ENCODE measurements at places on chromosomes 3 and 15.
A peak's percentile ranks its signal among the peaks of the same experiment; 100 is the strongest.

DNA sequence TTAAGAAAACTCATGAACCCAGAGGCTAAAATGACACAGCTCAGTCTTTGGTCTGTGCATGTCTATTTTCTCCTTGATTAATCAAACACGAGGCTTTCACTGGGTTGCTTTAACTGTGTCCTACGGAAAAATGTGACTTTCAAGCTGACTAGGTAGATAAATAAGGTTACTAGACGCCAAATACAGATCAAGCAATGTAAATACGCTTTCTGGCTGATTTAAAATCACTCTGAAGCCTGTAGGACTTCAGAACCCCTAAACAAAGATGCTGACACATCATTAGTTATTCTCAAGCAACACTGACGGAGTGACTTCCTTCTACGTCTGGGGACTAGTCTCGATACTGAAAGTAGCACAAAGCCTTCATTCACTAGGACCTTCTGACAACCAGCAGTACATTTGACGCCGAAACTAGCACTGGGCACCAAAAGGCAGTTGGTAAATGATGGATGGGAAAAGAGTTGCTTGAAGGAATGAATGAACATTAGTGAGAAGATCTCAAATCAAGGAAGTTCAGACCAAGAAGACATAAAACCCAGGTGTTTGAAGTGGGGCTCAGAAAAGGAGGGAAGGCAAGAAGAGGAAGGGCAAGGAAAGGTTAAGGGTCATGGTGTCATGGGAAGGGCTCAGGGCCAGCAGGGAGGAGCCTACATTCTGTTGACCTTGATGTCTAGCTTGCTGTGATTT lies 67.1 kb upstream of the CDV3 start:
- no peak overlapping the region for H3K4me3 ChIP-seq
- H3K27ac ChIP-seq: peak overlapping the region; percentile 37
- no peaks in the 10 kb centered on the region for H3K36me3 ChIP-seq
- H3K4me1 ChIP-seq: no peaks in the 10 kb centered on the region
- DNase-seq: no peak

GRCh38 chr3:195591852-195592251 lies 8.1 kb upstream of the APOD start:
- H3K27me3 ChIP-seq: no peaks in the 10 kb centered on the region
- peaks cover 15% of the 10 kb centered on the region for H3K4me1 ChIP-seq
- DNase-seq: no peak
- no peaks in the 10 kb centered on the region for H3K36me3 ChIP-seq
- H3K27ac ChIP-seq: no peak overlapping the region

GRCh38 chr15:73190189-73190601 lies 137.9 kb downstream of the NEO1 start:
- H3K27me3 ChIP-seq: no peaks in the 10 kb centered on the region
- H3K27ac ChIP-seq: no peak overlapping the region
- no peaks in the 10 kb centered on the region for H3K4me1 ChIP-seq
- H3K36me3 ChIP-seq: peaks cover 3% of the 10 kb centered on the region

DNA sequence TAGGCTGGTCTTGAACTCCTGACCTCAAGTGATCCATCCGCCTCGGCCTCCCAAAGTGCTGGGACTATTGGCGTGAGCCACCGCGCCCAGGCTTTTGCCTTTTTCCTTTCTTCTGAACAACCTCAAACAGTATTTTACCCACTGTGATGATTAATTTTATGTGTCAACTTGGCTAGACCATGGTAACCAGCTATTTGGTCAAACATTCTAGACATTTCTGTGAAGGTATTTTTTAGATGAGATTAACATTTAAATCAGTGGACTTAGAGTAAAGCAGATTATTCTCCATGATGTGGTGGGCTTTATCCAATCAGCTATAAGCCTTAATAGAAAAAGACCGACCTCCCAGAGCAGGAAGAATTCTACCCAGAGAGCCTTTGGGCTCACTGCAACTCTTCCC lies 6.0 kb downstream of the SPATA12 start:
- H3K36me3 ChIP-seq: no peaks in the 10 kb centered on the region
- peaks cover 19% of the 10 kb centered on the region for H3K4me1 ChIP-seq
- H3K4me3 ChIP-seq: no peak overlapping the region
- no peaks in the 10 kb centered on the region for H3K27me3 ChIP-seq
- no peak for DNase-seq
